ENCODE measurements at places on chromosomes 1 and 21. TPM values are rescaled to one million over a fixed set of nuclear protein-coding genes. Genes with fewer than 3 reads are reported as not detected.

The IPP gene
- total RNA-seq = 4.1 TPM

The KRTAP26-1 gene
- total RNA-seq = not detected

The LAMB3 gene
- 16.9 TPM for total RNA-seq

The EPHA8 gene
- total RNA-seq = 0.02 TPM

The OR4F29 gene
- not detected for total RNA-seq

The FAM72D gene
- total RNA-seq = 6.9 TPM

The SLAMF8 gene
- 0.22 TPM for total RNA-seq

The LAMC2 gene
- total RNA-seq = 24.4 TPM

The KPRP gene
- total RNA-seq = not detected

The OLFML3 gene
- 3.9 TPM for total RNA-seq

The RNU1-2 gene
- not detected for total RNA-seq

The KRTAP19-4 gene
- total RNA-seq = not detected

The S100A1 gene
- total RNA-seq = 0.75 TPM

The PIK3CD gene
- total RNA-seq = 7.1 TPM

The LCE2D gene
- total RNA-seq = not detected

The GIPC2 gene
- 0.03 TPM for total RNA-seq

The TMEM81 gene
- 2.9 TPM for total RNA-seq

The OR2L2 gene
- not detected for total RNA-seq

The NBPF6 gene
- not detected for total RNA-seq

The LRRC3 gene
- total RNA-seq = 2.1 TPM

The FAM72B gene
- 5.9 TPM for total RNA-seq

The TSPAN2 gene
- total RNA-seq = 1.3 TPM

The PRRX1 gene
- not detected for total RNA-seq

The KNCN gene
- total RNA-seq = not detected

The PRR9 gene
- not detected for total RNA-seq

The FASLG gene
- total RNA-seq = not detected

The MNDA gene
- not detected for total RNA-seq

The LRRC53 gene
- not detected for total RNA-seq

The KIF26B gene
- 0.04 TPM for total RNA-seq

The RAB3B gene
- 6.0 TPM for total RNA-seq

The CYP4B1 gene
- total RNA-seq = 0.16 TPM

The CCDC185 gene
- not detected for total RNA-seq

The PDZK1 gene
- total RNA-seq = 0.72 TPM

The KRTAP21-2 gene
- total RNA-seq = not detected

The RPAP2 gene
- total RNA-seq = 10.7 TPM

The CCDC190 gene
- not detected for total RNA-seq

The GPATCH3 gene
- 10.4 TPM for total RNA-seq

The LCE1A gene
- total RNA-seq = not detected

The CATSPERE gene
- 0.08 TPM for total RNA-seq

The S100A7 gene
- total RNA-seq = not detected

The ST6GALNAC5 gene
- not detected for total RNA-seq

Data from A549 treated with Mapracorat at 1 μM for 4 hours (cell line).